ENCODE measurements at places on chromosomes 13 and 19.

DNA sequence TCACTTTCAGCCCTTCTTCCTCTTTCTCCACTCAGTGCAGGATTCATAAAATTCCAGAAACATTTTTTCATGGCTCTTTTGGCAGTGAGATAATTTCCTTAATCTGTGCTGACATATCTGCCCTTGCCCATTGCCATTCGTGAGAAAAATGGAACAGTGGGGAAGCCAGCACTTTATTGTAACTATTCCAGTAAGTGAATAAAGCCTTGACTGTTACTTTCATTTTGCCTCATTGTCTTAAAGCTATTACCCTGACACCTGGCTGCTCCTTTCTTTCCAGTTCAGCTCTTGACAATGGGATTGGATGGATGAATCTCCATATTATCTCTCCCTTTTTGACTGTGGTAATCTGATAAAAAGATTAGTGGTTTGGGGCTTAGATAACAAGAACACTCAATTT lies 1068.1 kb upstream of the PCDH20 start:
- no peak for DNase-seq

DNA sequence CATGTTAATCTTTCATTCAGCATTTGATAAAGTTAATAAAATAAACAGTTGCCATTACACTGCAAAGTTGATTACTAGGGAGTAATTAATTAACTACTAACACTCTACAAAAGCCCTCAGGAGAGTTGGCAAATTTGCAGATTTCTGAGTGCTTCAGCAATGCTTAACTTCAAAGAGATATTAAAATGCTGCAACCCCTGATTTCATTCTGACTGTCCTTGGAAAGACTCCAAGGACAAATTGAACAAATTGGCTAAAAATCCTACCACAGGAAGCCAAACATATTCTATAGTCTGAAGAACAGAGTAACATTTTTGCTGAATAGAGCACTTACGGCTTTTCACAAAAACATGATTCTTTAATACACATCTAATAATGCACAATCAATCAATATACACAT lies 1543.0 kb downstream of the SLITRK5 start:
- DNase-seq = no peak

GRCh38 chr19:42201489-42202289 lies 15.8 kb downstream of the DEDD2 start:
- peak; percentile 93 for DNase-seq

- DNase-seq = no peak
Measured at GRCh38 chr13:99375738-99376080, 68.5 kb upstream of the GPR183 start.

GRCh38 chr19:19262190-19263057 lies 10.7 kb downstream of the TM6SF2 start:
- DNase-seq = no peak

DNA sequence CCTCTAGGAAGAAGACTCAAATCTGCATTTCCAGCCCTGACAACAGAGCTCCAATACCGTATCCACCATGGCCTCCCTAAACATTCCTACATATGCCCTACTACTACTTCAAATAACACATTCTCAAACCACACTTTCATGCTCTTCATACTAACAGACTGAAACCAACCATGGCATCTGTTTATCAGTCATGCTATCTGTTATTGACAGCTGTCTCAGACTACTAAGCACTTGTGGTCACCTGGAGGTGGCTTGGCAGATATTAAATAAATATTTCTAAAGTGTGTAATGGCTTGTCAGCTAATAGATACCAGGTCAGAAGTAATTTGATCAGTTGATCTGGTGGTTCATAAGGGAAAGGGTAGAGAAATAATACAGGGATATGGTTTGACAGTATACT lies 489.1 kb downstream of the DIAPH3 start:
- DNase-seq = no peak

- DNase-seq = no peak
Measured at GRCh38 chr13:91768746-91769145, 370.3 kb downstream of the GPC5 start.

DNA sequence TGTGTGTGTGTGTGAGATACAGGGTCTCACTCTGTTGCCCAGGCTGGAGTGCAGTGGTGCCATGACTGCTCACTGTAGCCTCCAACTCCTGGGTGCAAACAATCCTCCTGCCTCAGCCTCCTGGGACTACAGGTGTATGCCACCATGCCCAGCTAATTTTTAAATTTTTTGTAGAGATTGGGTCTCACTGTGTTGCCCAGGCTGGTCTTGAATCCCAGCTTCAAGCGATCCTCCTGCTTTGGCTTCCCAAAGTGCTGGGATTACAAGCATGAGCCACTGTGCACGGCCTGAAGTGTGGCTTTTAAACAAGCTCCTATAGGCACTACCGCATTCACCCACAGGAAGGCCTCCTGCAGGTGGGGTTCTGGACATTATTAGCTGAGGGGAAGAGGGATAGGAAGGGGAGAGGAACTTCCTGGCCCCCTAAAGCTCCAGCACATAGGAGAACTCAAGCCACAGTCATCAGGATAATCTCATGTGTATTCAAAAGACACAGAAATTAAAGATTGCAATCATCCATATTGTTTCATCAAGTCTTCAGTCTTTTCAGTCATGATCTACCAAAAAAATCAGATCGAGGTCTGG lies 24.8 kb upstream of the SLC46A3 start:
- DNase-seq = no peak

DNA sequence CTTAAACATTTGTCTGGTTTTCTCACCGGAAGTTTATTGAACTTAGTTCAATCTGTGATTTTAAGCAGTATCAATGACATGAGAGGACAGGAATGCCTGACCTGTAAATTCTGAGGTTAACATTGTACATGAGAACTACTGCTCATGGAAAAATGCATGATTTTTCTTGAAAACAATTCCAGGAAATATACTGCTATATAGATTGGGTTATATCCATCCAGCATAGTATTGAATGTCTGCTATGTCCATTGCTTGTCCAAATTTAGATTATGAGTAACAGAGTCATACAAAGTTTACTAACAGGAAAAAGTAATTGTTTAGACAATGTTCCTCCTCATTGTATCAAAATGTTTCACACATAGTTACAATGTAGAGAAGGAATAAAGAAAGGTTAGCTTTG lies 606.8 kb downstream of the DACH1 start:
- DNase-seq = no peak

DNA sequence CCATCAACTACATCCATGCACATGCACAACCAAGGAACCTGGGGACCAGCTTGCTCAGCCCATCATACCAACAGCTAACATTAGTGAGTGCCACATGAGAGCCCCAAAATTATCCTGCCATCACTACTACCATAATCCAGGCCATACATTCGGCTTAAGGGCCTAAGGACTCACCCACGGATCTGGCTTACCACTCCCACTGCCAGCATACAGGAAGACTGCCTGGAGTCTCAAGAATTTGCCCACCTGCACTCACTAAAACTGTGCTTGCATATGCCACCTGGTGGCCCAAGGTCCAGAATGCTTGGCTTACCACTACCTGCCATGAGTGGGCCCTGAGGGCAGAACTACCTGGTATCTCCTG lies 1562.9 kb upstream of the PRR20A start:
- DNase-seq = no peak

GRCh38 chr19:1512671-1513498 lies at the start of gene ADAMTSL5:
TSS of gene ADAMTSL5 (minus strand) at chr19:1513019. CDS start at chr19:1510943, 2,076 bp downstream.
- DNase-seq = peak; percentile 85

GRCh38 chr13:40352380-40352778 lies 314.1 kb downstream of the FOXO1 start:
- no peak for DNase-seq

- DNase-seq = peak; percentile 77
Measured at GRCh38 chr19:41175801-41176777, 16.9 kb upstream of the CYP2S1 start.

DNA sequence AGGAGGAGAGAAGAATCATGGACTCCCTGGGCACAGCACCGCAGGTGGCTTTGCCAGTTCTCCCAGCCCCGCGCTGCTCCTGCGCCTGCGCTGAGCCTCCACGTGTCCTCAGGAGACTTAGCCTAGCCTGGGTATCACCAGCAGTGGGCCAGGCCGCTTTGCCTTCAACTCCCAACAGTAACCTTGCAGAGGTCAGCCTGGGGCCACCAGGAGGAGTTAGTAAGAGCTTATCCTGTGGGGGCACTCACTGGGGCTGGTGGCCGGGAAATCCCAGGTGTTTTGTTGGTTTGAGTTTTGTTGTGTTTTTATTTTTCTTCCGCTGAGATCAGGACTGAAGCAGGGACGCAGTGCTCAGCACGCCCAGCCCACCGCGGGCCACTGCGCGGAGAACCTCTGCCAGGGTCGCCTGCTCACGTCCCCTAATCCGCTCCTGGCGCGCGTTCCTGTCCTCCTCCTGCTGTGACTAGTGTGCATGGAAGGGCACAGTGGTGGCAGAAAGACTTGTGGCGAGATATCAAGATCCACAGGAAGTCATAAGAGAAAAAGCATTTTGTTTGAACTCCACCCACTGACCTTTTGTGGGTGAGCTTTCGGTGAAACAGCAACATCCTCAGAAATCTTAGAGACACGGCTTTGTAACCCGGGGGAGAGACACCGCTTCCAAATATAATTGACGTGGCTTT lies 207.4 kb upstream of the RFC3 start:
- DNase-seq = no peak

DNA sequence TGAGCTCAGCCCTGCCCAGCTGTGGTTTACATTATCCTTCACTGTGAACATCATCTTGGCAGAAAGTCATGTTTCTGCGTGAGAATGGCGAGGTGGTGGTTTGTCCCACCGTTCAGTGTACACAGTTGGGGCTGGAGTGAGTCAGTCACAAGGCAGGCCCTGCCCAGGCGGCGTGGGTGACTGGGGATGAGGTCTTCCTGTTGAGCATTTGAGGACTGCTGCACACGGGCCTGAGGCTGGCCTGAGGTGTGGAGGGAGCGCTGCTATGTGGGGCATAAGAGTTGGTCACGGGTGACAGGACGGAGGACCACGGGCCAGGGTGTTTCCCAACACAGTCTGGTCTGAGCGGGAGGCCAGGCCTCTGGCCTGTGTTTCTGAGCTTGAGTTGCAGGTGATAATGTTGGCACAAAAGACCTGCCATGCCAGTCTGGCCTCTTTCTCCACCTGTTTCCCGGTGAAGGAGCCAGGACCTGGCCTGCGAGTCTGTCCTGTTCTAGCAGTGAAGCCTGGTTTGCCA lies 13.4 kb upstream of the C19orf33 start:
- DNase-seq = no peak

- no peak for DNase-seq
Measured at GRCh38 chr13:35822666-35823065, 308.5 kb downstream of the DCLK1 start.

DNA sequence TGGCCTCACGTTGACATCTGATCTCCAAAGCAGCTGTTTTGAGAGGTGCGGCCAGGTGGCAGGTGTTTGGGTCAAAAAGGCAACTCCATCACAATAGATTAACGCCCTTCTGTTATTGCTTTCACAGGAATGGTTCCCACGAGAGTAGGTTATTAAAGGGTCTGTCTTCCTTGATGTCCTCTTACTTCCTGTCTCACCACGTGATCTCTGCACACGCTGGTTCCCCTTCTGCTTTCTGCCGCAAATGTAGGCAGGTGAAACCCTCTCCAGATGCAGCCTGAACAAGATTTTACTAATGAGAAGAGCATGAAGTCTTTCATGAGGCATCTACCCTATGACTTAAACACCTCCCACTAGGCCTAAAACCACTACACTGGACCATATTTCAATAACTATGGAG lies 22.8 kb upstream of the ZNF564 start:
- no peak for DNase-seq

- peak; percentile 87 for DNase-seq
Measured at GRCh38 chr19:52248241-52248640, 21.1 kb upstream of the ZNF766 start.

DNA sequence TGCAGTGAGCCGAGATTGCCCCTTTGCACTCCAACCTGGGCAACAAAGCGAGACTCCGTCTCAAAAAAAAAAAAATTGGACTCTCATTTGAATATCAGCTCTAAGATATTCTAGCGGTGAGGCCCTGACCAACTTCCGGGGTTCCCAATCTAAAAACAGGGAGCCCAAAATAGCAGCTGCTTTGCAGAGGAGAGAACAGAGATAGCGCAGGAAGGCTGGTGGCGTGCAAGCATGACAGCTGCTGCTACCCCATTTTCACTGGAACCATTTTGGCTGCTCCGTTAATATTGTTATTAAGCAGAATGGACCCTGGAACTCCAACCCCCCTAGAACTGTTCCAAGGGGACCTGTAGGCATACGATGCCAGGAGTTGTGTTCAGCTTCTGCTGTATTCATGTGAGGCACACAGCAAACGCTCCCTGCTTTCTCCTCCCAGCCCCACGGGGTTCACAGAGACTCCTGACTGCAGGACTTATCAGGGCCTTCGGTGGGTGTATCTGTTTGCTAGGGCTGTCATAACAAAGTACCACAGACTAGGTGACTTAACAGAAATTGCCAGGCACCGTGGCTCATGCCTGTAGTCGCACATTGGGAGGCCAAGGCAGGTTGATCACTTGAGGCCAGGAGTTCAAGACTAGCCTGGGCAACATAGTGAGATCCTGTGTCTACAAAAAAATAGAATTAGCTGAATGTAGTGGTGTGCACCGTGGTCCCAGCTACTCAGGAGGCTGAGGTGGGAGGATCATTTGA lies 11.5 kb downstream of the STXBP2 start:
- DNase-seq = no peak

- DNase-seq = no peak
Measured at GRCh38 chr19:38457690-38458405, 24.4 kb downstream of the RYR1 start.

DNA sequence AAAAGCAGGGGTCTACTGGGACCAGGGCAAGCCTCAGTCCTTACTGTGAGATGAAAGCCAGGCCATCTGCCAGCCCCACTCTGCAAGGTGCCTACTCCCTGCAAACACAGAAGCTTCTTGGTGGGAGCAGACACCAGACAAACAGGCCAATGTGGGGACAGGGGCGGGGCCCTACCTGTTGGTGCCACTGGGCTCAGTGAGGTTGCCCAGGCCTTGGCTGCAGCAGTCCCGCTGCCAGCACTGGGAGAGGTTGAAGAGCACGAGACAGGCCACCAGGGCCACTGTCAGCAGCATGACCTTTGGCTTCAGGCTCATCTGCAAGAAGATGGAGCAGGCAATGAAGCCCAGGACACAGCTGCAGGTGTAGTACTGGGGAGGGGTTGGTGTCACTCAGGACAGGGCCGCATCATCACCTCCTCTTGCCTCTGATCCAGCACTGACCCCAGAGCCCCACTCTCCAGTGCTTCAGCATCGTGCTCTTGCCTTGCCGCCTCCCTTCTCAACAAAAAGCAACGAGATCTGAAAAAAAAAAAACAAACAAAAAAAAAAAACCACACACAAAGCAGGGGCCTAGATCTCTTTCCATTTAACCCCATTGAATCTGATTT lies 72.6 kb downstream of the NBEA start:
- DNase-seq = no peak

Measured in suppressor macrophage (primary cell).